ENCODE measurements at places on chromosomes 5 and 9.
A peak's percentile ranks its signal among the peaks of the same experiment; 100 is the strongest.

DNA sequence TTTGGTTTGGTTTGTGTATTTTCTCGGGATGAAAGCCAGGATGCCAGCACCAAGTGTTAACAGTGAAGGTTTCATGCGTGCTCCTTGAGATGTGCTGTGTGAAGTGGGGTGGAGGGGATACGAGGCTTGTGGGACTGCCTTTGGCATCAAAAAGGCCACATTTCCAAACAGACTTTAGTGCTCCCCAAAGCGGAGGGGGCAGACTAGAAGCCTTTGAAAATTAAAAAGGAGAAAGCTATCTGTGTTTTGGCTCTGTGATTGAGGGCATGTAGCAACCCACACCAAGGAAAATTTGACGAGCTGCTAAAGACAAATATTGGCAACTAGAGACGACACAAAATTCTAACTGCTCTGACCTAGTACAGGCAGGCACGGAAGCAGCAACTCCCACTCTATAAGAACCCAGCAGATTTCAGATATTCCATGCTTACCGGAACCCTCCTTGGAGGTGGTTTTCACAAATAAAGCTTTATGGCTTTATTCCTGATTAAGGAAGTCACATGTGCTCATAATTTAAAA is 154.5 kb downstream of the ARSB start:
- peak; percentile 8 for DNase-seq

- no peak for DNase-seq
These were observed 23.3 kb upstream of the CPLANE1 start for GRCh38 chr5:37272511-37272910.

- DNase-seq, result no peak
These were observed 124.7 kb upstream of the CPEB4 start for GRCh38 chr5:173763410-173763809.

GRCh38 chr9:19375538-19375937 is 4.5 kb downstream of the RPS6 start:
- no peak for DNase-seq

GRCh38 chr5:74233091-74233490 is 407.4 kb downstream of the ENC1 start:
- DNase-seq, result no peak

- DNase-seq, result no peak
These were observed 584.3 kb downstream of the CAAP1 start for GRCh38 chr9:26308328-26308727.

- no peak for DNase-seq
These were observed 64.8 kb downstream of the ERCC6L2 start for GRCh38 chr9:95940265-95940664.

DNA sequence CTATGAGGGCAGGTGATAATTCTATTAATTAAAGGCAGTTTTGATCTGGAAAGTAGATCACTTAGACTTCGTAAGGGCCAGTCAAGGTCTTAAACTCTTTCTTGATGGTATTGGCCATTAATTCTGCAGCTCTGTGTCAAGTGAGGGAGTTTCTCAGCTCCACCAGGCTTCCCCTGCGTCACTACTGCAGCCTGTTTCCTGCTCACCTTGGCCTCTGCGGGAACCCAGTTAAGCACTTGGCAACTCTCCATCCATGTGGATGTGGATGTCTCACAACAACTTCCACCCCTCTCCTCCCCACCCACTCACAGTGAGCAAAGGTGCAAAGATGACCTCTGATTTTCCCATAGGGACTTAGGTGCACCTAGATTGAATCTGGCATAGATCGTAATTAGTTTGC is 191.6 kb downstream of the PLK2 start:
- no peak for DNase-seq

GRCh38 chr9:21796768-21797167 is 5.7 kb upstream of the MTAP start:
- DNase-seq, result no peak

- no peak for DNase-seq
These were observed 50.3 kb downstream of the RXRA start for GRCh38 chr9:134376386-134377142.

DNA sequence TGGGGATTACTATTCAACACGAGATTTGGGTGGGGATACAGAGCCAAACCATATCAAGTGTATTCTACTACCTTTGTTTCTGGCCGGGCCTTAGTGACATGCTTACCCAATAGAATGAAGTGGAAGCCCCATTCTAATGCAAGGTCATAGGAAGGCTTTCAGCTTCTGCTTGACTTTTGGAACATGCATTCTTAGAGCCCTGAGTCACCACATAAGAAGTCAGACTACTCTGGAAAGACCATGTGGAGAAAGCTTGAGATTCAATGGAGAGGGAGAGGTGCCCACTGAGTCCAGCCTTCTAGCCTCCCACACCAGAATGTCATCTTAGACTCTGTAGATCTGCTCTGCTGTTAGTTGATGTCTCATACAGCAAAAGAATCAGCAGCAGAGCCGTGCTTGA is 155.7 kb upstream of the FBN2 start:
- no peak for DNase-seq

DNA sequence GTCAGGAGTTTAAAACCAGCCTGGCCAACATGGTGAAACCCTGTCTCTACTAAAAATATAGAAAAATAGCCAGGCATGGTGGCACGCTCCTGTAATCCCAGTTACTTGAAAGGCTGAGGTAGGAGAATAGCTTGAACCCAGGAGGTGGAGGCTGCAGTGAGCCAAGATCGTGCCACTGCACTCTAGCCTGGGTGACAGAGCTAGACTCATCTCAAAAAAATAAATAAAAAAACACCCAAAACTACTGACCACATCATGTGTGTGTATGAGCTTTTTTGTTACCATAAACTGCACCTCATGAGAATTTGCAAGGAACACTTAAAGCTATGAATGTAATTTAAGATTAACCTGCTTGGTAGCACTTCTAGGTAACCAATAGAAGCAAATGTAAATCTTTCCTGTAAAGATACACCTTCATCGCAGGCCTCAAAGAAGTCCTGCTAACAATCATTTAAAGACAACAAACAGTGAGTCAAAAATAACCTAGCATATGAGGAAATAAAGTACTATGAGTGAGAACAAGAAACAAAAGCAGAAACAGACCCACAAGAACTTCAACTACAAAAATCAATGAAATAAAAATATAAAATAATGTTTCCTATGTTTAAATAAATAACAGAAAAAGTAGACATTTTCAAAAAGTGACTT is 13.0 kb downstream of the SLC38A9 start:
- DNase-seq, result no peak
